CD4-positive, alpha-beta T cell treated with Interleukin-15 for 4 hours (primary cell): ENCODE measurements at places on chromosomes 6 and 20.

DNA sequence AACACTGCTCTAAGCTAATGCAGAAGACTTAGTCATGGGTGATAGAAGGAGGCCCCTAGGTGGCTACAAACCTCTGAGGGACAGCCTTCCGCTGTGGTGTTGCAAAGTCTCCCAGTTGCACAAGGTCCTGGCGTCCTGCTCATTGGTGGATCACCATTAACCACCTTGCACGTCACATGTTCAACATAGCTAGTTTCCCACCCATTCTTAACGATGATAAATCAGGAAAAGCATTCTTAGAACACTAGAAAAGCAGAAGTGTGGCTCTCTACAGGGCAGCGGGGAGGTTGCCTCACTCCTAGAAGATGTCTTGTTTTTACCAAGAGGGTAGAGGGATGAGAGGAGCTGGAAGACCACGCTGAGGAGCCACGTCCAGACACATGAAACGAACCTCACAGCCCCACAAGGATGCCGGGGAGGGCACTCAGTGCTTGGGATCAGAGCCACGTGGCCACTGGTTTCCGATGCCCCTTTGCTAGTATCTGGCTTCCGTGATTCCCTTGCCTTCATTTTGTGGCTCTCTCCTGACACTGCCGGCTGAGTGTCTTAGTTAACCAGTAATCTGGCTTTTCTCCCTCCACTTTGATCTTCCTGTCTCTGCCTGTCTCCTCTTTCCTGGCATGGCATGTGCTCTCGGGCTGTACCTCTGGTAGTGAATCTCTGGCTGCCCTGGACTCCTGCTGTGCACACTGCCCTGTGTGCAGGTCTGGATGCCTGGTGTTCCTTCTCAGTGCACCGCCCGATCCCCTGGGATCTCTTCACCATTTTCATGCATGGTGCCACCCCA lies 91.4 kb upstream of the NEDD9 start:
- DNase-seq = peak; percentile 18

GRCh38 chr6:116616737-116617053 lies 416 bp downstream of the RSPH4A start:
- DNase-seq = no peak

- no peak for DNase-seq
Measured at GRCh38 chr6:30067460-30068139, 602 bp downstream of the PPP1R11 start.

- DNase-seq = peak; percentile 64
Measured at GRCh38 chr20:57346477-57346876, 4.6 kb upstream of the RAE1 start.

GRCh38 chr20:362271-363254 lies 15.7 kb downstream of the NRSN2 start:
- no peak for DNase-seq

DNA sequence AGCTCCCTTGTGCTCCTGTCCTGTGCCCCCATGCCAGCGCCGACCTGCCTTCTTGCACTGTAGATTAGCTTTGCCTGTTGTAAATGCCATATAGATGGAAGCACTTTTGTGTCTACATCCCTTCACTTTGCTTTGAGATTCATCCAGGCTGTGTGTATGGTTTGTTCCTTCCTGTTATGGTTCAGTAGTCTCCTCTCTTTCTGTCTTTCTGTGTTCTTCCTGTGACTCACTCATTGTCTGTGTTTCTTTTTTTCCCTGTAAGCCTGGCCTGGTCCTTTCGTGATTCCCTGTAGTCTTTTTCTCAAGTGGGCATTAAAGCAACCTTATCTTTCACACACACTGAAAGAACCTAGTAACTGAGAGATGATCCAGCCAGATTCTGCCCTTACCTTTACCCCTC lies 66.6 kb downstream of the JARID2 start:
- no peak for DNase-seq

DNA sequence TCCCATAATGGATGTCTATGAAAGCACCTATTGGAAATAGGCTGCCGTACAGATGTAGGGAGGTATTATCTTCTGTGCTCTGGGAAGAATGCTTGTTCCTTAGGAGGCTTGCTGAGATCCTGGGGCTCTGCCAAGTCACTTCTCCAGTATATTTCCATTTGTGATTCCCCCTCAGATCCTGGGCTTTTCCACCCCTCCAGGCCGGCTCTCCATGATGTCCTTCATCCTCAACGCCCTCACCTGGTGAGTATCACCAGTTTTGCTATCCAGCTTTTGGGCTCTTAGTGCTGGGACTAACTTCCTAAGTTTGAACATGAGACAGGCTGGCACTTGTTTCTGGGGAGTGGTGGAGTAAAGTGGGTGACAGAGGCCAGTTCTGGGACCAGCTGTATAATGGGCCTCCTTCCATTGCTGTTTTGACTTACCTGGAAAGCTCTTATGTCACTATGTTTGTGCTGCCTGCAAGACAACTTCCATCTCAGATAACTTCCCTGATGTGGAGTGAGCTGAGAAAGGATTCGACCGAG lies 2.6 kb downstream of the SYS1 start:
- no peak for DNase-seq

DNA sequence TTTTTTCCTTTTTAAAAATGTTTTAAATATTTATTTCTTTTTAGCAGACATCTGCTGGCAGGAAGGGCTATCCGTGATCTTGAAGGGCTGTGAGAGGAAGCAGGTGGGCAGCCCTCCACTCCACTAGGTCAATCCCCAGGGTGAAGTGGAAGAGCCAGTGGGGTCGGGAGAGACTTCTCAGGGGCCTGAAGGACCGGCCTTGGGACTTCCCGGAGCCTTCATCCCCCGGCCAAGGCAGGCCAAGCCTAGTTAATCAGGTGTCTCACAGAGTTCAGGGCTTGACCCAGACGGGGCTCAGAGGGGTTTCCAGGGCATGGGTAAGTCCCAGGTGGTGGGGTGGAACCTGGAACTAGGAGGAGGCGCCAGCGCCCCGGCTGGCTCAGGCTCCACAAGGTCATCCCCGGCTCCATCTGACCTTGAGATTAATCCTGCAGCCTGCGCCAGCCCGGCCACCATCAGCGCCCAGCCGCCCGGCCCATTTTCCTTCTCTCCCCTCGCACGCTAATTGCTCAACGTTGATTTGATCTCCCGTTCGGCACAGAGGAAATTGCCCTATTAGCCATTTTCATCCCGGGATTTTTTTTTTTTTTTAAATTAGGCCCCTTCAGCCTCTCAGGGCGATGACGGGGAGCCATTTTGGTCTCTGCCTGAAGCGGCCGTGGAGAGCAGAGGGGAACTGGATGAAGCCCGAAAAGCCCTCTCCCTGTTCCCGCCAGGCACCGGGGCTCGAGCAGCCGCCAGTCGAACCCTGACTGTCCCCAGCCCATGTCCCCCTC lies 44.4 kb downstream of the MDFI start:
- DNase-seq = no peak

- no peak for DNase-seq
Measured at GRCh38 chr6:15346315-15346714, 100.4 kb downstream of the JARID2 start.

GRCh38 chr6:149852881-149853280 lies 11.3 kb downstream of the LRP11 start:
- no peak for DNase-seq

DNA sequence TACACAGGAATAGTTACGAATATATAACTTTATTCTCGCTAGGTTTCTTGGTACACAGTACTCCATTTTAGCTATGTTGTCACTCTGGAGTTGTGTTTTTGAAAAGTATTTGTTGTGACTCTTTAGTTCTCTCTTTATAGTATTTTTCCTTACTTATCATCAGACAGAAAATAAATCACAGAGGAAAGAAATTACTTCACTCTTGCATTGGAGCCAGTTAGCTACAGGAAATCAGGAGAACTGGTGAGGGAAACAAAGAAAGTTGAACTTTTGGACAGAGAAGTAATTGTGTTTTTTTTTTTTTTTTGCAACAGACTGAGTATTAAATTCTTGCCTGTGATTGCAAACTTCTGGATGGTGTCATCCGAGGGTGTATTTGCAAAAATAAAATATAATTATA lies 33.9 kb downstream of the DSE start:
- no peak for DNase-seq

- DNase-seq = no peak
Measured at GRCh38 chr6:8195040-8195713, 92.8 kb upstream of the EEF1E1 start.

GRCh38 chr6:157904999-157905398 lies 76.7 kb upstream of the SYNJ2 start:
- DNase-seq = no peak

DNA sequence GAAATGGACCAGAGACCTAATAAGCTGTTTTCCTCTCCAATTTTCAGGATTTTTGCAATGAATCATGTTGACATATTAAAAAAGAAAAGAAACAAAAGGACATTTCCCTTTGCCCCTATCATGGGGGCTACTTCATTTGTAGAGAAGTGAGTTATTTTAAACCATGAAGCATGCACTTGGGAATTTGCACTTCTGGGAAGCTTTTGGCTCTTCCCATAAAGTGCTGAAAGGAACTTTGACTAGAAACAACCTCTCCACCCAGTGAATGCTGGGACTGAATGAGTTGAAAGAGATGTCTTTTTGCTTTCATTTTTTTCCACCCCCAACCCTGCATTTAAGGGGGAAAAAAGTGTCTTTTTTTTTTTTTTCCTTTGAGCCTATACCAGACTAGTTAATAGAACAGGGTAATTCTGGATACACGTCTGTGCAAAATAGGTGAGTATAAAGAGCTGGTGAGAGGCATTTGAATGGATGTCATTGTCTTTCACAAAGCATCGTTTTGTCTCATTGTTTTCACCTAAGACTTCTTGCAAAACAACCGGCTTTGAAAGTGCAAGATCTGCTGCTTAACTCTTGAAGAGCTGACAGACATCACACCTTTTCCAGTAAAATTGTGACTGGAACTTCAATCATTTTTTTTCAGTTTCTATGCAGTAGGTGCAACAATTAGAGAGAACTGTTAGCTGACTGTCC lies 138.7 kb upstream of the BACH2 start:
- DNase-seq = no peak

DNA sequence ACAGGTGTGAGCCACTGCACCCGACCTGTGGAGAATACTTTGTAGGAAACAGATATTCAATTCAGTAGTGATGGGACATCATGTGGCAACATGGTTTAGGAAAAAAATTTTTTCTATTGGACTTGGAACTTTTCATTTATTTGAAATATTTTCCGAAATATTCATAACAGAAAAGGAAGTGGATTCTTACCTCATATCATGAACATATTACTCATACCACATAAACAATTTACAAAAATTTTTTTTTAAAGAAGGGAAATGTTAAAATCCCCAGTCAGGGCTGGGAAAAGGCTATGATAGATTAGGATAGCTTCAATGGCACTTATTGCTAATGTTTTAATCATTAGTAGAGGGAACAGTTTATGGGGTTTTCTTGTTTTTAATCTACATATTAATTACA lies 6.8 kb upstream of the ALDH8A1 start:
- DNase-seq = no peak

GRCh38 chr6:117829594-117830319 lies 77.3 kb upstream of the SLC35F1 start:
- DNase-seq = no peak

- DNase-seq = no peak
Measured at GRCh38 chr20:5143851-5144250, 17.0 kb downstream of the CDS2 start.

DNA sequence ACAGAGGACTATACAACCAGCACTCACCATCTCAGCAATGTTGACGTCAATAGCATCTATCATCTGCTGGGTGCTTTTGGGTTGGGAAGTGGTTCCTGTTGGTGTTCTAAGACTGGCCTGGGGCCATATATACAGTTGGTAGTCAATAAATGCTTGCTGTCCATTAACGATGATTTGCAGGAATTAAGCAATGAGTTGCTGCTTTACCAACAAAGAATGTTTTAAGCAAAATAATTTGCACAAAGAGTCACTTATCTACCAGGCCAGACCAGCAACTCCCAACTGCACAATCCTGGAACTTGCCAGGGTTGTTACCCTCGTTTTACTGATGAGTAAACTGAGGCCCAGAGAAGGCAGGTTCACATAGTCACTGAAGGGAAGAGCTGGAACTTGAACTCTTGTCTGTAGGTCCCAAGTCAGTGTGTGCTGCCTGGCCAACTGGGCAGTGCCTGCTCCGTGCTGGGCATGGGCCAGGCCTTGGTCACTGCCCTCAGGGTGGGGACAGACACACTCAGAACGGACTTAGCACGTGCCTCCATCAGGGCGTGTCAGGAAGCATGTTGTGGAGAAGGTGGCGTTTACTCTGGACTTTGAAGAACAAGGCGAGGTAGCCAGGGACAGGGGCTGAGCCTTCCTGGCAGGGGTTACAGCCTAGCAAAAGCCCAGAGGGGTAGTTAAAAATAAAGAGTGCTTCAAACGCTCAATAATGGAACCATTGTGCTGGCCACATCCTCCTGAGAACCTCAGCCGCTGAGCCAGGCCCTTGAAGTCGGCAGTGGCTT lies 2.5 kb upstream of the SRC start:
- DNase-seq = no peak

- no peak for DNase-seq
Measured at GRCh38 chr20:48294196-48294595, 508.9 kb upstream of the SULF2 start.

- DNase-seq = no peak
Measured at GRCh38 chr6:18388942-18389341, 1.8 kb downstream of the RNF144B start.

DNA sequence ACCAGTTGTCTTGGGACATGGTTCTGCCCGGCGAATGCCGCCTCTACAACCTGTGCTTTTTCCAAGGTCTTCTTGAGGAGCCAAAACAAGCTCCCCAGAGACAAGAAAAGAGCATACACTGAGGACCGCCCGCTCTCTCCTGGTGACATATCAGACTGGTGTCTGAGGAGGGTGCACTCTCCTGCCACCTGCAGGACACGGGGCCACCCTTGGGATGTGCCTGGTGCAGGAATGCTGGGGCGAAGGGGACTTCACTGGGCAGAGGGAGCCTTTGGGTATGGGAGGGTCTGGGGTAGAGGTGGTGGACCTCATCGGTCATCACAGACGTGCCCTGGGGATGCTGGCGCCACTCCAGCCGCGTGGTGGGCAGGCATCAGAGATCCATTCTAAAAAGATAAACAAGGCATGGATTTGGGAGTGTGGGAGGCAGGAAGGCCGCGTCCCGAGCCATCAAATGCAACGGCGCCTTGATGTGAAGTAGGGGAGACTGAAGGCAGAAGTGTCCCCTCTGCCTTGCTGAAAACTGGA lies 163.3 kb downstream of the CD83 start:
- DNase-seq = no peak

- DNase-seq = no peak
Measured at GRCh38 chr6:110055387-110055735, 77.2 kb downstream of the GPR6 start.

GRCh38 chr6:132524646-132525045 lies 11.7 kb upstream of the STX7 start:
- no peak for DNase-seq

DNA sequence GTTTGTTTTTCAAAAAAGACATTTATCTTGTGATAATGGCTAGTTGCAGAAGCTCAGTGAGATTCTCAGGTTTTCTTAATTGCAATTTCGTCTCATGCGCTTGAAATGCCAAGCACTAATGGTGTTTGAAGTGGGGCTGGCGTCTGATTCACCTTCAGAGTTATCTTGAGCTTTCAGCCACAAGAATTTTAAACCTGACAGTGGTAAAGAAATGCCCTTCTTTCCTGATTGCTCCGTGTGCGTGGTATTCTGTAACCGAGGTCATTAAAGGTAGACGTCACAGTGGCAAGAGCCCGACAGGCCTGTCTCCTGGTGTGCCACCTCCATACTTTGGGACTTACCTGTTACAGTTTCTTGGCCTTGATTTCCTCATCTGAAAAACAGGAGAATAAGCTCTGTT lies 126.5 kb upstream of the QKI start:
- DNase-seq = no peak
